Activated CD8-positive, alpha-beta memory T cell treated with anti-CD3 and anti-CD28 coated beads for 4 hours (primary cell): ENCODE measurements at places on chromosomes 6 and 20.

DNA sequence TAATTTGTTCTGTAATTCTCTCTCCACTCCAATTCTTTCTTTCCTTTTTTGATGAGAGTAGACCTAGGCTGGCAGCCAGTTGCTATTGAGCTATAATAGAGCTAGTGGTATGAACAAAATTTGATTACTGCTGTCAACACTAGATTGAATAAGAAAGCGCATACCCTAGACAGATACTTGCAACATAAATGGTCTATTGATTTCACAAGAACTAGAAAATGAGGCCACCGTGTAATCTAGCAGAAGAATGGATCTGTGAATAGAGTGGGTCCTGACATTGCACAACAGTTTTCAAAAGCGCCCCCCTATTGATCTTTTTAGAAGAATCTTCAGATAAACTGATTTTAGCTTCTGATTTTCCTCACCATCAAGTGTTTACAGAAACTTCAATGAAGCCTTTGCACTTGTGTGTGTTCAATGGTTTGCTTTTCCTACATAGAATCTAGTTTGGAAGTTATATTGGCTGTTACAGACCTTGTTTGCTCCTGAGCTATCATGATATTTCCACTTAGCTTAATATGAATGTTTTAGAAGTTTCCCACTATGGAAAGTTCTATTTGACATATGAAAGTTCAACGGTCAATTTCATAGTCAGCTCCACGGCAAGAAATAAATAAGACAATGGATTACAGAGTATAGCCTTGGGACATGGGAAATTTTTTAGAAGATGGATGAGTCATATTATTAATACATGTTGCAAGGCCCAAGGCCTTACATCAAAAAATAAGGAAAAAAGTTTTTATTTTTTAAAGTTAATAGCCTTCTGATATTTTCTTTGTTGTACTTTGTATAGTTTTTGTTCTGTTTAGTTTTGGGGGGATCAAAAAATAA is 55.6 kb downstream of the UTRN start:
- DNase-seq, result no peak

- DNase-seq, result no peak
These were observed 132.1 kb upstream of the ZNF184 start for GRCh38 chr6:27604986-27605385.

DNA sequence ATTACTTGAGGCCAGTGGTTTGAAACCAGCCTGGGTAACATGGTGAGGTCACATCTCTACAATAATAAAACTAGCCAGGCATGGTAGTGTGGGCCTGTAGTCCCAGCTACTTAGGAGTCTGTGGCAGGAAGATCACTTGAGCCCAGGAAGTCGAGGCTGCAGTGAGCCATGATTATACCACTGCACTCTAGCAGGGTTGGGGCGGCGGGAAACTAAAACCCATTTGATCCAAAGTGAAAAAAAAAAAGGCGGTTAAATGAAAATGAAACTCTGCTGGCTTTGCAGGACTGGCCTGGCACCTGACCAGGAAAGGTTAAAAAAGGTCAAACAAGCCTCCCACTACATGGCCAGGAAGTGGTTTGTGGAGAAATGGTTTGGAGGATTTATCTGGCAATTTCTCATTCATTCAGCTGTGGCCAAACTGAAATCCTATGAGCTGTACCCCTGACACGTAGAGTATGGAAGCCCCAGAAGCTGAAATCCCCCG is 36.6 kb downstream of the MTRES1 start:
- no peak for DNase-seq

DNA sequence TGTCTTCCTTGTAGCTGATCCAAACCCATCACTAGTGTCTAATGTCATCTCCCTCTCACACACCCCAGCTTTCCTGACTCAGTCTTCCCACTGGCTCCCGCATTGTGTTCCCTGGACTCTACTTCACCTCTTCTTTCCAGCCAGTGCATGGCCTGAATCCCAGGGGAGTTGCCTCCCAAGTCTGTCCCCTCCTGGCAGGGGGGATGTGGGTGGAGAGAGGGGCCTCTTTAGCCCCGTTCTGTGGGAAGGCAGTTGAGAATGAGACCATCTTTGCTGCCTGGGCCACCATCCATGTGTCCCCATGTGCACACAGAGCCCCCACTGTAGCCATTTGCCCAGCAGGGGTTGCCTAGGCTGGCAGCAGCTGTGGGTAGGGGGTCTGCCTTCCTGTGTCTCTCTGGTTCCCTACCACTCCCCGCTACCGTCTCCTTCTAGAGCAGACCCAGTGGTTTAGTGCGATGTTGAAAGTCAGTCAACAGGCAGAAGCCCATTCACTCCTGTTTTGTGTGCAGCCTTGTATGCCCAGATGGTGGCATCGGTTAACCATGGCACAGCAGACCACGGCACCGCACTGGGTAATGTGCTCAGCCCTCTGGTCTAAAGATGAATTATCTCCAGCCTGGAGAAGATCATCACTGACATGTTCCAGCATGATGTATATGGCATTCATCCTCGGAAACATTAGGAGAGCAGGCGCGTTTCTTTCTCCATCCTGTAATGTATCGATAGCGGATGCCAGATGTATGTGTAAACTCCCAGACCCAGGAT is 178.8 kb upstream of the SNX9 start:
- peak; percentile 14 for DNase-seq

GRCh38 chr6:149194820-149195558 is 122.5 kb upstream of the TAB2 start:
- DNase-seq, result no peak
